Activated naive CD4-positive, alpha-beta T cell treated with anti-CD3 and anti-CD28 coated beads, Interleukin-2, amount 50 U/mL, for 16 hours (primary cell): ENCODE measurements at places on chromosomes 2 and 18.

DNA sequence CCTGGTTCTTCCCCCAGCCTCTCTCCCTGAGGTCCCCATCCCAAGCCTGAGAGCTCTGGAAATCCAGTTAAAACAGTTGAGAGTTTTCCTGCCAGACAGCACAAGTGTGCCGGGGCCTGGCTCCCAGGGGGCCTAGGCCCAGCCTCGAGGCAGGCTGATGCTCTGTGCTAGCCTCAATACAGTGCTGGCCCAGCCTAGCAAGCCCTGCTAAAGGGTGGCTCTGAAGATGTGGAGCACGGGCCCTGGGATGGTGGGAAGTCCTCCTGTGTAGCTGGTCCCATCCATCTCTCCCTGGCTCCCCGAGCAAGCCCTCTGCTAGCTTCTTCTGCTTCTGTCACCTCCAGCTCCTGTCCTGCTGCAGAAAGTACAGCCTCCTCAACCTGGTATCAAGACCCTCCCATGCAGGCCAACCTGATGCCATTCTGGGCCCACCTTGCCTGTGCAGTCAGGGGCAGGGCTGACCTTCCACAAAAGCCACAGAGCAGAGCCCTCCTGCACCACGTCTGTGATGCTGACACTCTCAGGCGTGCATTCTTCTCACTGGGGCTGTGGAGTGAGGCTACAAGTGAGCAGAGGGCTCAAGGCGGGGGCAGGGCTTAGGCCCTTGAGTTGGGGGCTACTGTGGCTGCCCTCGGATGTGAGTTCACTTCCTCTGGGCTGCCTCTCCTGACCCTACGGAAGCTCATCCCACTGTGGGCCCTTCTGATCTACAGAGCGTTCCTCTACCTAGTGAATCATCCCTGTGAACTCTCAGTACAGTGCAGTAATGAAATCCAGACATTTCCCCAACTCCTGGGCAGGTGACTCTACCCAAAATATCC, 60.1 kb upstream of the LAPTM4A start:
- DNase-seq: no peak

- no peak for DNase-seq
These were observed 83.8 kb upstream of the TLK1 start for GRCh38 chr2:171244466-171244969.

- DNase-seq: no peak
These were observed 9.3 kb downstream of the RHOB start for GRCh38 chr2:20456116-20456571.

GRCh38 chr18:9516437-9517064, 41.2 kb downstream of the RALBP1 start:
- no peak for DNase-seq

- no peak for DNase-seq
These were observed 92.4 kb downstream of the ZNF236 start for GRCh38 chr18:76914796-76915195.

GRCh38 chr18:44579745-44580144, 100.9 kb upstream of the SETBP1 start:
- no peak for DNase-seq

DNA sequence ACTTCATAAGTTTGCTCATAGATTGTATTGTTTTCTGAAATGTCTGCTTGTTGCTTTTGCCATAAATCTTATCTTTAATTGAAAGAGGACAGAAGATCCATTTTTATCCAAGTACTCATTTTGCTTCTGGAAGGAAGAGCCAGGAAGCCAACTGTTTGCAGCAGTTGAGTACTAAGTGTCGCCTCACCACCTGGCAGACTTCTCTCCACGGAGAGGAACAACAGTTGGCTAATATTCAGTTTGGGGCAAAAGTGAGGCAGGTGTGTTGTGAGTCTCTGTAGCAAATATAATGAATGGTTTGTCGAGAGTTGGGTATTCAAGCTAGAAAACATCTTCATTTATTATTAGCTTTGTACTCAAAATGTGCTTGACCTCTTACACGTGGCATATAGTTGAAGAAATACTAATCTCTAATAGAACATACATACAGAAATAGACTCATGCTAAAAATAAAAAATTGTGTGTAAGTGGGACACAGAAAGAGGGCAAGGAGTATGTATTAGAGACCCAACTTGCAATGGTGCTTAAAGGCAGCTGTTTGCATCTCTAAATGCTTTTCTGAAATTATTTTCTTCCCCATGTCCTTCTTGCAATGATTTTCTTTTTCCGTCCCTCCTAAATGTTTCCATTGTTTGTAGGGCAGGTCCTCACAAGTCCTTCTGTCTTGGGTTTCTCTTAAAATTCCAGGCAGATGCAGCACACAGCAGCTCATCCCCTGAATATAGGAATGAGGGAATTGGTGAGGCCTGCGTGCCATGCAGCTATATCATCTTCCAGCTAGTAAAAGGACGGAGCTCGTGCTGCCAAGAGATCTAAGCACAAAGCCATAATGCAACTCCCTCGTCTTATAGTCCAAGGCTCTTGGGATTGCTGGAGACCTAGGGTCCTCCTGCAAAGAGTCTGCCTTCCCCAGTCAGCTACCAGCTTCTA, 44.8 kb upstream of the MAP3K20 start:
- DNase-seq: no peak

DNA sequence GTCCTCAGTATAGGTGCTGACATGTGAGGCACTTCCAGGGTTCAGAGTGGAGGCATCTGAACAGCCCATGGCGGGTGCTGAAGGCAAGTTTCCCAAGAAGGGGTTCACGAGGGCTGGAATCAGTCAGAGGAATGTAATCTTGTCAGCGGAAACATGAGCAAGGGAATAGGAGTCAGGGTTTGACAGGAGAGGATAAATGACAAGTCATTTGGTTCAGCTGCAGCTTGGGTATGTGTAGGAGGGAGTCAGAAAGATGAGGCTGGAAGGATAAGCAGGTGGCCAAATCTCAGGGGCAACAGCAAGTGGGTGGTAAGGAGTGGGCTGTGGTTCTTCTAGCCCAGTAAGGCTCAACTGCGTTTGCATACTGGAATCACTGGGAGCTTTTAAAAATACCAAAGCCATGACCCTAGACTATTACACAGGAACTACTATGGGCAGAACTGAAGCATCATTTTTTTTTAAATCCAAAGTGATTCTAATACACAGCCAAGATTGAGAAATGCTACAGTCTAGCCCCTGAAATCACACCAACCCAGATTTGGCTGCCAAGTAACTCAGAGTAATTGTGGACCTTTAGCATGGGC, 41.8 kb upstream of the NAB1 start:
- no peak for DNase-seq

GRCh38 chr2:233061591-233062450, 1.7 kb downstream of the INPP5D start:
- no peak for DNase-seq
